Lung (tissue), 17 donors: ENCODE measurements at places on chromosomes 11 and 22. TPM values are rescaled to one million over a fixed set of nuclear protein-coding genes. Genes with fewer than 3 reads are reported as not detected.

GRCh38 chr22:16844529-16844928 is 19.3 kb upstream of the XKR3 start:
- DNase-seq: no peak

- no peak for DNase-seq
Observed at GRCh38 chr11:76714493-76714892, 43.9 kb upstream of the LRRC32 start.

GRCh38 chr11:11119917-11120316 is 233.1 kb downstream of the CSNK2A3 start:
- DNase-seq: no peak

GRCh38 chr22:27690599-27690998 is 111.0 kb downstream of the MN1 start:
- DNase-seq: no peak

Gene MPST
- 72.6 TPM for total RNA-seq
